ENCODE measurements at places on chromosomes 2 and 18. TPM values are rescaled to one million over a fixed set of nuclear protein-coding genes. Genes with fewer than 3 reads are reported as not detected.

GRCh38 chr2:211306929-211307328, 750.5 kb downstream of the CPS1 start:
- no peak for DNase-seq

Gene TMEM178A
- 2.0 TPM for total RNA-seq

GRCh38 chr2:9538000-9538507, 17.6 kb downstream of the ADAM17 start:
- DNase-seq: no peak

- no peak for DNase-seq
These were observed 11.9 kb downstream of the STON1 start for GRCh38 chr2:48541666-48542389.

DNA sequence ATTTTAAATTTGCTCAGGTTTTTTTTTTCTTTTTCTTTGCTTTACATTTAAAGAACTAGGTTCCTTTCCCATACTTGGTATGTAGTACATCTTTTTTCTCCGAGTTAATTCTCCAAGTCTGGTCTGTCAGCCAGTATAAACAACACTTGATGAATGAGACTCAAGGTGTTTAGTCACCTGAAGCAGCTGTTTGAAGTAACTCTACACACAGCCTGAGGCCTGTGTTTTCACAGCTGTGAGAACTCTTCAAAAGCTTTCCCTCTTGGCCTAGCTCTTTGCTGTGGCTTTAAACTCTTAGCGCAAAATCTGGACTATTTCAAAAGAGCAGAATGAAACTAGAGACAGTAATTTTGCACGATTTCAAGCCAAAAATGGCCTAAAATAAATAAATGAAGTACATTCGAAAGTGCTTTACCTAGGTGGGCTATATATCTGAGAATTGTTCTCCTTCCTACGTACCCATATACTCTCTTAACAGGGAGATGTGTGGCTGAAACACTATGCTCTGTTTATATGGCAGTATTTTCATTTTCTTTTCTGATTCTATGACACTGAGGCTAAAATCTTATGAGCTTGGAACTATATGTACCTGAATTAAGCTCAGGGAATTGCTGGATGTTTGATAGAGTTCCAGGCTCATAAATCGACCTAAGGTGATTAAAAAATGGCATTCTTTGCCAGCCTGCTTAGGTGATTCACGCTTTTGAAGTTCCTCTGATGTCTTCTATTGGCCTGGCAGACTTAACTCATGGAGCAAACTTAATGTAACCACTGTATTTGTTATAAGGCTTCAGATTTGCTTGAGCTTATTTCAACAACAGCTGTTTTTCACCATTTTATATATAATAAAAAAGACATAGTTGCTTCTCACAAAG, 1044.1 kb upstream of the ZEB2 start:
- no peak for DNase-seq

GRCh38 chr18:6355789-6356589, 58.7 kb downstream of the L3MBTL4 start:
- DNase-seq: no peak

- DNase-seq: no peak
These were observed 294.3 kb downstream of the SRBD1 start for GRCh38 chr2:45316576-45317338.

- no peak for DNase-seq
These were observed 1010.9 kb upstream of the NXPH2 start for GRCh38 chr2:139790807-139791752.

Gene RAPGEF4
- 18.4 TPM for total RNA-seq

- no peak for DNase-seq
These were observed 5.3 kb upstream of the SH3RF3 start for GRCh38 chr2:109123586-109124201.

DNA sequence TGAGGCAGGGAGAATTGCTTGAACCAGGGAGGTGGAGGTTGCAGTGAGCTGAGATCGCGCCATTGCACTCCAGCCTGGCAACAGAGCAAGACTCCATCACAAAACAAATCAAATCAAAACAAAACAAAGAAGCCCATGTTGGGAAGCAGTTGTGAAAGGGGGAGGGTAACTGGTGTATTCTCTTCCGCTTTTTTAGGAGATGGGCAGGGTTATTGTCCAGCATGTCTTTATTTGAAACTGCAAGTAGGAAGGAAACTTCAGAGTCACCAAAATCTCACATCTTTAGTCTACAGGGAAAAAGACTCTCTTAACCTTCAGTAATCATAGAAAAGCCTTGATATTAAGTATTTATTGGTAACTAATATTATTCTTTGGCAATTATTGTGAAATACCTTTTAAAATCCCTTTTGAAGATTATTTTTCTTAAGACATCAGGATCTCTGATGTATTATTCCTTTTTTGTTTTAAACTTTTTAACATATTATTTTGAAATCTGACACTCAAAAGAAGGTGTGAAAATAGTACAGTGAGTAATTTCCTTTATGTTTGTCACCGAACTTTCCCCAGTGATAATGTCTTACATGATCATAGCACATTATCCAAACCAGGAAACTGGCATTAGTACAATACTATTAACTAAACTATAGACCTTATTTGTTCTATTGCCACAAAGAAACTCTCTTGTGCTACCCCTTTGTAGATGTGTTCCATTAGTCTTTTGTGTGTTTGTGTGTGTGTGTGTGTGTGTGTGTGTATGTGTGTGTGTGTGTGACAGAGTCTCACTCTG, 84.3 kb upstream of the LTBP1 start:
- no peak for DNase-seq

Gene HTR2B
- total RNA-seq: 0.49 TPM

DNA sequence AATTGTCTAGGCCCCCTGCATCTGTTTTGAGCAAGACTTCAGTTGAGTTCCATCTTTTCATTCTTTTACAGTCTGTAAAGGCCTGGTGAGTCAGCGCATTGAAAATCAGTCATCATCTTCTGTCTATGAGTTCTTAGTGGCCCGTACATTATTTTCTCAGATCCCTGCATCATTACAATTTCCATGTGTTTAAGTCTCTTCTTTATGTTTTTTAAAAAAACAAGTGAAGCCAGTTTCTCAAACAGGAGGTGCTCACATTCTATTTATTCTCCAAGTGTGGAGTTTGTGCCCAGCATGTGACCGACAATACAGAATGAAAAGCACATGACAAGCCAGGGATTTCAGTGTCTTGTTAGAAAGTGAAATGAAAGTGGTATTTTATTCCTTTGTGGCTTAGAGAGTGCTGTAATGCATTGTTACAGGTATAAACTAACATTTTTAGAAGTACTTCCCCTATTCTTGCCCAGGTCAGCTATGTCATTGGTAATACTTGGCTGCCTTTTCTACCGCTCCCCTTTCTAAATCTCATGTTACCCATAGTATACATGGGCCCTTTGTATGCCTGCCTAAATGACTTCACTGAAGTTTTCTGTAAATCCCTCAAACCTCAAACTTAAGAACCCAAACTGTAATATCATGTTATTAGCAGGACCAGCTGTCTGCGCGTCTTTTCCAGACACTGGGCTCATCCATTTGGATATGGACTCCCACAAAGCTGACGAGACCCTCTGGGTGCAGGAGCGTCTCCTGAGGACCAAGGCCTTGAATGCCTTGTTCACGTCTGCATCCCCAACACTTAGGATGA, 67.6 kb downstream of the FEZ2 start:
- DNase-seq: no peak

Gene CCBE1
- total RNA-seq: 2.9 TPM

DNA sequence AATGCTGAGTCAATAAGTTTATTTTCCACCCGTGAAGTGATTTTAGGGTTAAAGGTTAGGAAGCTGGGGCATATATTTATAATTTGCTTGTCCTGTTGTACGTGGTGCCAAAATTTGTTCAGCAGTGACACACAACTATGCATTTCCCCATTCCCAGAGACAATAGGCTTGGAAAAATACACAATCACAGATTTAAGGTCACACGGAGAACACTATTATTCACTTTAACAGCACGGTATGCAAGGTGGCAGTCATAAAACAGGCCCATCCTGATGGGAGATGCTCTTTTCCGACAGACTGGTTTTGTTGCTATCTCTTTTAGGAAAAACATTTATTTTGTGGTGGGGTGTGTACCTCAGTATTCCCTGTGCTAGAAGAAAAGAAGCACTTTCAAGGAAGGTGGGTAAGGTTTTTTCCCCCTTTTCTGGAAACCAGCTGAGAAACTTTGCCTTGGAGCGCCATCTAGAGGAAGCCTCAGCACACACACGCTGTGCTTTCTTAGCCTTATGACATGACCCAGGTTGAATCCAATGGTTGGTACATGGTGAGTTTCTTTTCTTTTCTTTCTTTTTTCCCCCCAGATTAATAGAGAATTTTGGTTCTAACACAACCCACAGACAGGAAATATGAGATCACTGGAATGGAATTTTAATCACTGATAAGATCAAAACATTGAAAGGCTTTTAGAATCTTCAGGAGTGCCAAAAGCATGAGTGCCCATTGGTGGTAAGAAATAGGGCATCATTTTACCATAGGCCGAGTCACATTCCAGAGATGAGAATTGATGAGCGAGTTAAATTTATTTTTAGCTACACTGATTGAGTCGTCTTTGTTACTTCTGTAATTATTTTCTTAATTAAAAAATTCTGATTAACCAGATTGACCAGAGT, 332.1 kb downstream of the AGPS start:
- no peak for DNase-seq

DNA sequence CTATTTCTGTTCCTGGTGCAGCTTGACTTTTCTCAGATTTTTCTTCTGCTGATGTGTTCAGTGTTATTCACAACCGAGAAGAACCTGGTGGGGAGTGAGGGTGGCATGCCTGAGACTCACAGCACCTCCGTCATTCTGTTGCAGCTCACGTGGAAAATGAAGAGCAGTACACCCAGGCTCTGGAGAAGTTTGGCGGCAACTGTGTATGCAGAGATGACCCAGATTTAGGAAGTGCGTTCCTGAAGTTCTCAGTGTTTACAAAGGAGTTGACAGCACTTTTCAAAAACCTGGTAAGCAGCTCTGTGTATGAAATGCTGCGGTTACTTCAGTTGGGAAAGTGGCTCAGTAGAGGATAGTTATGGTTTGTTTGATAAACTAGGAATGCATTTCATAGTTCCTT, 90.5 kb downstream of the ASAP2 start:
- DNase-seq: no peak

DNA sequence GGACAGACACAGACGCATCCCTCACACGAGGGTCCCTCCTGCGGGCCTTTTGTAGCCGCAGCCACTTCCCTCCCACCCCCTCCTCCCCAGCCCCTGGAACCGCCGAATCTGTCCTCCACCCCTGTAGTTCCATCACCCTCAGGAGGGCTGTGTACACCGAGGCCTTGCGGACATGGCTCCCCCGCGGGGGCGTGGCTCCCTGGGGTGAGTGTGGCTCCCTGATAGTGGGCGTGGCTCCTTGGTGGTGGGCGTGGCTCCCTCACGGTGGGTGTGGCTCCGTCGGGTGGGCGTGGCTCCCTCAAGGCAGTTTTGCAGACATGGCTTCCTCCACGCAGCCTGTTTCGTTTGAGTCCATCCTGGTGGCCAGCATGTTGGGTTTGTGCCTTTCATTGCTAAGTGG, 420.7 kb upstream of the SALL3 start:
- DNase-seq: peak; percentile 77

GRCh38 chr2:223338016-223338415, 264.1 kb downstream of the SCG2 start:
- DNase-seq: no peak
